ENCODE measurements at places on chromosomes 5 and 9.

DNA sequence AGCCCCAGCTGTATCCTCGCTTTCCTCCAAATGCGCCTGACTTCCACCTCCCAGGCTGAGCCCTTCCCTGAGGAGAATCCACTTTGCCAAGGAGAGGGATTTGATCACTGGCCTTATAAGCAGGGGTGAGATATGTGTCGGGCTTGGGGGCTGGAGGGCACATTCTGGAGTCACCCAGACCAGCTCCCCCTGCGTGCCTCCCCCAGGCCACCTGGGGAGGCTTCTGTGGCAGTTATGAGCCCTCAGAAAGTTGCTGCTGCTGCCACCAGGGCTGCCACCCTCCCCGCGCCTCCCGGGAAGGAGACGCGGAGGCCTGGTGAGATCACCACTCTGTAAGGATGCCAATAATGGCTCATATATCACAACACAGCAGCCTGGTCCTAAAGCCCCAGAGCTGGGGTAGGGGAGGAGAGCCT lies 211.5 kb downstream of the PAPPA start:
- peak; percentile 79 for DNase-seq

- DNase-seq, result peak; percentile 38
These were observed 25.6 kb downstream of the GOLGA2 start for GRCh38 chr9:128249908-128250838.

GRCh38 chr9:107945493-107945892 lies 455.9 kb upstream of the KLF4 start:
- DNase-seq, result no peak

DNA sequence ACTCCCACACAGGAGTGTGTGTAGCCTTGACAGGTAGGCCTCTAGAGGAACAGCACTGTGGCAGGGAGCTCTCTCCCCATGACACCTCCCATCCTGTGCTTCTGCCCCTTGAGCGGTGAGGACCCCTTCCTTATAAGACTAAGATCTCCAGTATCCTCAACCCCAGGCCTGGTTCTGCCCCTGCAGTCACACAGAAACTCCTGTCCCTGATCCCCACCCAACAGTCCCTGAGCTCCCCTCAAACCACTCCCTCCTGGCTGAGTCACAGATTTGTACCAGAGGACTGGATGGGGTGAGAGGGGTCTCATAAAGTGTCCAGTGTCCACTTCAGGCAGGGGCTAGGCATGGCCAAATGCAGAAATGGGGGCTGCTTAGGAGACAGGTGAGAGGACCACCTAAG lies 47.8 kb upstream of the CDKN2AIPNL start:
- DNase-seq, result no peak

DNA sequence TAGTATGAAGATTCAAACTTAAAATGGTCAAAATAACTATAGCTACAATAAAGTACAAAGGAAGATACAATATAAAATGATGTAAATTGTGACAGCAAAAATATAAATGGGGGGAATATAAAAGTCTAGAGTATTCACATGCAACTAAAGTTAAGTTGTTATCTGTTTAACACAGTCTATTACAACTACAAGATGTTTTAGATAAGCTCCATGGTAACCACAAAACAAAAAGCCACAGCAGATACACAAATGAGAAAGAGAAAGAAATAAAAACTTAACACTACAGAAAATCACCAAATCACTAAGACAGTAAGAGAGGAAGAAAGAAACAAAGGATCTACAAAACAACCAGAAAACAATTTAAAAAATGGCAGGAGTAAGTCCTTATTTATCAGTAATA lies 17.0 kb upstream of the SH3TC2 start:
- DNase-seq, result no peak

GRCh38 chr5:100598446-100598845 lies 63.3 kb downstream of the FAM174A start:
- DNase-seq, result no peak

DNA sequence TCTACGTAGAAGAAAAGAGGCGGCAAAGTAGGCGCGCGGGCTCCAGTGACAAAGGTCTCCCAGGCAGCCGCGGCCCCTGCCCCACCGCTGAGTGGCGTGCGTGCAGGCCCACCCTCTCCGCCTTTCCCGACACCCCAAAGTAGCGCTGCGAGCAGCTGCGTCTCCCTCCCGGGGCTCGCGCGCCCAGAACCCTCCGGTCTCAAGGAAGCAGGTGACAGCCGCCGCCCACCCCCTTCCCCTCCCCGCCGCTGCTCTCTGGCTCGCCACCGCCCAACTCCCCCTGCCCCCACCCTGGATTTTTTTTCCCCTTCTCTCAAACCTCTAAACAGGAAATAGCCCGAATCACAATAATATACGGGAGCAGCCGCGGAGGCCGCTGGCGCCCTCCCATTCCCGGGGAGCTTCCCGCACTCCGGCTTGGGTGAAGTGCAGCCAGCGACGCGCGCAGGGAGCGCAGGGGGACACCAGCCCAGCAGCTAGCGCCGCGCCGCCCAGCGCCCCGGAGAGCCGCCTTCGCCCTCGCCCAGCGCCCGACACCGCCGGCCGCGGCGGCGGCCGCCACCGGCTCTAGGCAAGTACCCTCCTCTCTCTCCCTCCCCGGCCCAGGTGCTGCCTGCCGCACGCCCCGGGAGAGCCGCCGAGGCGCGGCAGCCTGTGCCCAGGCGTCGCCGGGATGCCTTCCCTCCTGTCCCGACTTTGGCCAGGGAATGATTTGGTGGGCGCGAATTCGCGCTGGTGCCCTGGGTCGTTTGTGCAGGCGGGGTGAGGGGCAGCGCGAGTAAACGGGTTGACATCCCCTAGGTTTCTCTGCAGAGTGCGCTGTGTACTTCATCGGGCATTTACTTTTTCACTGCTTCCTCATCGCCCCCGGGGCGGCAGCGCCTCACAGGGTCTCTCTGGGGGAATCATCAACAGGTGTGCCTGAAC lies 52.7 kb upstream of the TJP2 start:
- no peak for DNase-seq

Data from fibroblast of skin of abdomen (primary cell).